ENCODE measurements at places on chromosomes 2 and 18. TPM values are rescaled to one million over a fixed set of nuclear protein-coding genes. Genes with fewer than 3 reads are reported as not detected.

The CXCR2 gene
- not detected for total RNA-seq

The NIFK gene
- total RNA-seq = 43.7 TPM

The TTC32 gene
- 12.6 TPM for total RNA-seq

The RBM44 gene
- not detected for total RNA-seq

The TFCP2L1 gene
- not detected for total RNA-seq

Measured in cardiac atrium fibroblast (primary cell).